ENCODE measurements at places on chromosomes 11 and 22.

GRCh38 chr22:44305888-44306287, 6.9 kb downstream of the SHISAL1 start:
- no peak for DNase-seq

GRCh38 chr11:114066046-114066648, 6.6 kb downstream of the ZBTB16 start:
- DNase-seq, result no peak

GRCh38 chr11:128244871-128245270, 342.5 kb downstream of the ETS1 start:
- DNase-seq, result peak; percentile 14

GRCh38 chr11:107702109-107702660, 9.7 kb downstream of the SLN start:
- DNase-seq, result no peak

DNA sequence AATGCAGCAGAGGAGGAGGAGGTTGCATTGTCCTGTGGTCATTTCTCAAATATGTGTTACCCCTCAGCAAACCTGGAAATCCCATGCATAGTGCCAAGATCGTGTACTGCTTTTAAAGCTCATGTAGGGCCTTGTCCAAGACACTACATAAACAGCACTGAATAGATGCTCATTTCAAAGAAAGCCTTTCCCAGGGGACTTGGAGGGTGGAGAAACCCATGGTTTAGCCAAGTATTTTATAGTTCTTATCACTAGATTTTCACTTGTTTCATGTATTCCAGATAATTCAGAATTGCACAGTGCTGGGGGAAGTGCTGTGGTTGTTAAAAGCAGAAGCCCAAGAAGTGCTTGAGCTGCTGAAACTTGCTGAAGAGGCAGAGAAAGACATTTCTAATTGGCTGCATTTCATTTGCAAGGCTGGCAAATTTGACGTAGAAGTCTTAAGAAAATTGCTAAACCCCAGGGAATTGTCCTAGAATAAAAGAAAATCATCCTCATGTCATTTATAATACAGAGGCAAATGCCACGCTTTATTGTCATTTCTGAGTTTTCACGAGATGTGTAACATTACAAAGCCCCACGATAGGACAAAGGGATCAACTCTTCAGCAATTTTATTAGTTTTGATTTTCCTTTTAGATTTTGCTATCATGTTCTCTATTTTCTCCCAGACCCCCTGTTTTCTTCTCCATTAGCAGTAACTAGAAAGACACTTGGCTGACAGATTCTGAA, 20.1 kb downstream of the CSRP3 start:
- DNase-seq, result peak; percentile 8

DNA sequence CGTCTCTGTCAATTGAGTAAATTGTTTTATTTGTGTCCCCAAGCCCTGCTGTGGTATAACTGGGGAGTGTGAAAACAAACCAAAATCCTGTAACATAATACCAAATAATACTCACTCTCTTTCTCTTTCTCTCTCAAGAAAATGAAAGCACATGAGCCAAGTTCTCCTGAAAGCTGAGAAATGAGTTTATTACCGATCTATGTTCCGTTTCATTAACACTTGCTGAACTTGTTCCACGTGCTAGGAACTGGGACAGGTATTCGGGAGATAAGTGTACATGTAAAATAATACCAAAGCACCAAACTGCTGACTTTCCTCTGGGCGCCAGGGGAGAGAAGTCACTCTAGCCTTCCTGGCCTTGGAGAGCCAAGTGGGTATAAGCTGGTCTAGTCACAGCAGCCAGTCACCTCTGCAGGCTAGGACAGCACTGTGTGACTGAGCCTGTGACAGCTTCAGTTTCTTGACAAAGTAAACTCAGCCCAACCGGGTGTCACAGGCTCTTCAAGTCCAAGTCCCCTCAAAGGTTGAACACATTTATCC, 23.1 kb downstream of the CD6 start:
- no peak for DNase-seq

DNA sequence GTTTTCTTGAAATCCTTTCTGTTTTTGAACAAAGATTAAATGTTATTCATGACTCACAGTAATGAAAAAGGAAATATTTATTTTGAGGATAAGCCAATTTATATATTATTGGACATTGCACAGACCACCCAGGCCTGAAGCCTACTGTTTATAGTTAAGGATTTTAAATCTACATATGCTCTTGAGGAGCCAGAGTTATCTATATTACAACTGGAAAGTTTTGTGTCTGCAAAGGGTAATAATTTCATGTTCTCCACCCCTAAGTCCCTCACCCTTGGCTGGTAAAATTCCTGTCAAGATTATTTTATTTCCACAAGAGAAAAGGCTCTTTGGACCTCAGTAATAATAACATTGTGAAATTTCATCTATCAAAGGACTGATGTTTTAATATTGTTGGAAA, 228.2 kb downstream of the TMEM135 start:
- no peak for DNase-seq

- DNase-seq, result no peak
Observed at GRCh38 chr22:46983046-46983445, 220.6 kb downstream of the TBC1D22A start.

- peak; percentile 15 for DNase-seq
Observed at GRCh38 chr11:63939397-63939891, 642 bp downstream of the NAA40 start.

DNA sequence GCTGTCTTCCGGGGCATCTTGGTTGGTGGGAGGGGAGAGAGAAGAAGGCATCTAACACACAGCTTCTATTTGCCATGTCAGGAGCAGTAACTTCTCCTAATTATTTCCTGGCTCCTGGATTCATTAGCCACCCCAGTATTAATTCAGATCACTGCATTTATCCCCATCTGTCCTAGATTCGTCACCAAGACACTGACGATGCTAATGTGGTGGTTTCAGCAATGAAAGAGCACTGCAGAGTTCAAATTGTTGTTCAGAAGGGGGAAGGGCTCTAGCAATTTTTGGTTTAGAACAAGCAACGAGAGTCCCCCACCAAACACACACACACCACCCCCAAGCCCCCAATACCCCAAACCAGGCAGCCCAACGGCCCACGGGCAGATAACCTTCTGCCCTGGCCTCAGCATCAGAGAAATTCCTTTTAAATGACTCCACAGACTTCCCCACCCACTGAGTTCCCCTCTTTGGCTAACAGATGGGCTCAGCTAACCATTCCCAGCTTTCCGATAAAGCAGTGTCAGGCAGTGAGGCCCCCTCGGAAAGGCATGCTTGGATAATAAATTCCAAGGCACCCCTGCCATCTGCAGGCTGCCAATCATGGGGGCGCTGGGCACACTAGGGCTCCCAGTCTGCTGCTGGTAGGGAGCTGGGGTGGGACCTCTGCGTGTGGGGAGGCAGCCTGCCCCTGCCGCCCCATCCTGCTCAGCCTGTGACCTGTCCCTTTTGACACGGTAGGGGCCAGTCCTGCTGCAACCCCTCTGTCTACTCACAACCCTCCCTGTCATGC, 453.5 kb downstream of the MIAT start:
- DNase-seq, result no peak

GRCh38 chr22:40413873-40414272, 43.5 kb downstream of the SGSM3 start:
- DNase-seq, result no peak

- no peak for DNase-seq
Observed at GRCh38 chr11:43922744-43923405, 19.6 kb upstream of the C11orf96 start.

DNA sequence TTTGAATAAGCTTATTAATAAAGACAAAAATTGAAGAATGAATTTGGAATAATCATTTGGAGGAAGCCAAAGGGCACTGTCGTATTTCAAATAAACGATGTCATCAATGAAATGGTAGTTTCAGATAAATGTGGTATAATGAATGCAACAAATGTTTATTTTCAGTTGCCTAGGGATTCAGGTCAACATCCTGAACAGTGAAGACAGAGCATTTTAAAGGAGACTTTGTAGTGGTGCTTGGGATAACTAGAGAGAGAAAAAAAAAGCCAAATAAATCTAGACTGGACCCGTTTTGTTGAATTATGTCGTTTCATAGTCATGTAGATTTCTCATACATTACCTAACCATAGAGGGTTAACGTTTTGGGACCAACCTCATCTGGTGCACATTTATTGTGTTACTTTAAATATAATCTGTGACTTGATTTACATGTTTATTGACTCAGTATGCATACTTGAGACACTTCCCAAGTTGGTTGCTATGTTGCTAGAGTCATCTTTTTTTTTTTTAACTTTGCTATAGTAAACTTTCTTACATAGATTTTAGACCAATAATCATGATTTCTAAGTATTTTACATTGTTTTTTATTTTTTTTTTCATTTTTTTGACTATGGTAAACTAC, 111.1 kb downstream of the NCAM1 start:
- no peak for DNase-seq

GRCh38 chr22:28123989-28124766, 205.1 kb upstream of the PITPNB start:
- DNase-seq, result no peak

DNA sequence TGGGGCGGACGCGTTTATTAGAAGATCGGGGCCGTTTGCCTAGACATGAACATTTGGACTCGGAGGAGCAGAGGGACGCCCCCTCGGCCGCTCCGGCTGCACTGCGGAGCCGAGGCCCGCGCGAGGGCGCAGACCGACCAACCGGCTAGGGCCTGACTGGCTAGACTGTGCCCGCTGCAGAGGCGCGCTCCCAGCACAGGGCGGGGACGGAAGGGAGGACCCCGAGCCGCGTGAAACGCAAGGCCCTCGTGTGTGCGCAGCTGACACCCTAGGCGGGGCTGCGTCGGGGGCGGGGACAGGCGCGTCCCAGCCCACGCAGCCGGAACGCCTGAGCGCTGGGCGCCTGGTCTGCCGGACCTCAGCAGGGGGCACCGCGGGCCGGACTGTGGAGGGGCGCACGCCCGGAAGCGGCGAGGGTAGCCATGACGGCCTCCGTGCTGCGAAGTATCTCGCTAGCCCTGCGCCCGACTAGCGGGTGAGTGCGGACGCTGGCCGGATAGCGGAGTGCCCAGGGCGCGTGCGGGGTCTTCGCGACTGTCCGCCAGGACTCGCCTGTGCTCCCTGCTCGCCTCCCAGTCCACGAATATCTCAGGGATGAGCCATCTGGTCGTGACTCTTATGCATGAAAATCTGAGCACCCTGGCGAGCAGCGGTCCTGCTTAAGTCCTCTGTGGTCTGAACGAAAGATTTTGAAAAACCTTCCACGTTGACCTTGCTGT, at the start of gene MRPL40:
Gene MRPL40, plus strand, starts transcription at position 413 of the 719 bp plus-strand sequence. Its CDS starts 10 bp downstream, at position 423.
- DNase-seq, result peak; percentile 98

- no peak for DNase-seq
Observed at GRCh38 chr11:131582021-131582525, 211.7 kb downstream of the NTM start.

- no peak for DNase-seq
Observed at GRCh38 chr11:117961896-117962295, 24.3 kb upstream of the IL10RA start.

- no peak for DNase-seq
Observed at GRCh38 chr22:42636506-42636905, 3.9 kb downstream of the ATP5MGL start.

- DNase-seq, result no peak
Observed at GRCh38 chr22:33640900-33641299, 279.4 kb downstream of the LARGE1 start.

GRCh38 chr22:21701384-21701971, 34.1 kb downstream of the YPEL1 start:
- no peak for DNase-seq

GRCh38 chr11:36408498-36409136, 101.5 kb downstream of the TRAF6 start:
- no peak for DNase-seq

DNA sequence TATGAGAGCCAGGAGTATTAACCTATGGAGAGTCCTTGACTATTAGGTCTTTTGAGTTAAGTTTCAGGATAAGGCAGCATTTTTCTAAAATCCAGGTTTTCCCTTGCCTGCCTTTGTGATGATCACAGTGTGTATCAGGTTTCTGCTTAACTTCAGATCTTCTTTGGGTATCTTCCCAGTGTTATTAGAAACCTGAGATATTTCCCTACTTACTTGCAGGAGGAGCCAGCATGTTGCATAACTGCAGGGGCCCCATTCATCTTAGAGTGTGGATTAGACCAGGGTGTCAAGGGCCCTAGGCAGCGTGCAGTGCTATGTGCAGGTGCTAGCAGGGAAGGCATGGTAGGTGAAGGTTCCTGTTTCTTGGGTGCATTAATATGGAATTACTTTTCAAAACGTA, 69.5 kb downstream of the ZNRF3 start:
- DNase-seq, result no peak

GRCh38 chr11:122126024-122126688, 10.1 kb upstream of the BLID start:
- no peak for DNase-seq

DNA sequence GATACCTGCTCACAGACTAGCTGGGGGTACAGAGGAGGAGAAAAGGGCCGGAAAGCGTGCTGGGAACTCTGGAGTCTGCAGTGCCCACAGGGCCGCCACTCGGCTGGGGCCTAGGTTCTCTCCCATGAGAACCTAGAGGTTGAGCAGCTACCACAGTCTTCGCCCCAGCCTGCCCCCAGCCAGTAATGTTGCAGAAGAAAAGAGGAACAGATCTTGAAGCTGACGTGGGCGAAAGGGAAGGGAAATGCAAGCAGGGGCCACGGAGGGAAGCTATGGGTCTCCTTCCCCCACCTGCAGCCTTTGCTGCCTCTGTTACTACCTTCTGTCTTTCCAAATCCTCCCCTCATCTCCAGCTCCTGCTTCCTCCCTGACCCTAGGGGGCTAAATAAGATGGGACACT, 28.8 kb upstream of the P2RY2 start:
- DNase-seq, result peak; percentile 82

Measured in inflammatory macrophage (primary cell).